NCI-H1694 (cell line): ENCODE measurements at places on chromosomes 1 and 21.

DNA sequence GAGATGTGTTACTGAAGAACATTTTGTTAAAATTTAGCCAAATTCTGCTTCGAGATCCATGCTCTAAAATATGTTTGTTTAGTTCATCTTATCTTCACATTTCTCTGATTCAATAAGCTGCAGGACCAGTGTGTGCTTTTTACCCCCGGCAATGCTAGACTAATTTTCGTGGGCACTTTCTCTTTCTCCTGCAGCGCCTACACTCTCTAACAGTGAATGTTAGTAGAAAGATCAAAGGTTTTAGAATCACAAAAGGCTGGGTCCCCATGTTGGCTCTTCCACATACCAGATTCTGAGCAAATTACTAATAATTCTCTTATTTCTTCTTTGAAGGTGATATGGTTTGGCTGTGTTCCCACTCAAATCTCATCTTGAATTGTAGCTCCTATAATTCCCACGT lies 8.5 kb downstream of the CHML start:
- DNase-seq = no peak

GRCh38 chr1:181064011-181064623 lies 24.4 kb upstream of the IER5 start:
- no peak for DNase-seq

- DNase-seq = no peak
Observed at GRCh38 chr1:88655140-88655539, 28.9 kb upstream of the PKN2 start.

GRCh38 chr1:110976089-110976488 lies 12.4 kb upstream of the LRIF1 start:
- DNase-seq = no peak

DNA sequence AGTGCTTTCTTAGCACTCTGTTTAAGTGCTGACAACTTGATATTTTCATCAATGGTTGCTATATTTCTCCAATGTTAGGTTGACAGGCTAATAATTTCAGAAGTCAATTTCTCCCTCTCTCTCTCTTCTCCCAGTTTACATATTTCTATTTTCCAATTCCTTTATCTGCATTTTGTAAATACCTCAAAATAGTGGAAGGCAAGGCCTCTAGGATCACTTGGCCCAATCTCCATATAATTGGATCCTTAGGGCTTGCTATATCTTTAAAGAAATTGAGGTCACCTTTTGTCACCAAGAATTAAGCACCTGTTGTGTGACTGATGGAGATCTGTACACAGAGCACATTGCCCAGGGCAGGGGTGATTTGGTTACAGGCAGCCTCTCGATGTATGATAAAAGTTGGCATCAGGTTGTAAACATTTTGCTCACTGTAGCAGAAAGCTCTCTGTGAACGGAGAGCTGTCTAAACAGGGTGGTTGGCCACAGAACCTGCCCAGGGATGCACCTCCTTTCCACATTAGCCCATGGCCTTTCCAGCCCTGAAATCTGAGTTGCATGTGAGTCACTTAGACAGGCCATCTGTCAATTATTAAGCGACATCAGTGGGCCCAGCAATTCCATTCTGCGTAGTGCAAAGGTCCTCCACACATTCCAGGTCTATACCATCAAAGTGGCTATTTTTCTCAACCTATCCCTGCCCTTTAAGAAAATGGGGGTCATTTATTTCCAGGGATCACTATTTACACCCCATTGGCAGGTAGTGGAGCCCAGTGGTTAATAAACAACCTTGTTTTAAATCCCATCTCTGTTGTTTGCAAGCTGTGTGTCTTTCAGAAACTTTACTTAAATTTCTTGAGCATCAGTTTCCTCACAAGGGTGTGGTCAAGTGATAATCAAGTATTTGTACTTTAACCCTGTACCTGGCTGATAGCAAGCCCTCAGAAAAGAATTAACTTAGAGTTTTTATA lies 29.1 kb upstream of the IRF2BP2 start:
- DNase-seq = peak; percentile 47
